ENCODE measurements at places on chromosomes 11 and 22.

- peak; percentile 45 for DNase-seq
These were observed 30.5 kb upstream of the GNB1L start for GRCh38 chr22:19884954-19885751.

DNA sequence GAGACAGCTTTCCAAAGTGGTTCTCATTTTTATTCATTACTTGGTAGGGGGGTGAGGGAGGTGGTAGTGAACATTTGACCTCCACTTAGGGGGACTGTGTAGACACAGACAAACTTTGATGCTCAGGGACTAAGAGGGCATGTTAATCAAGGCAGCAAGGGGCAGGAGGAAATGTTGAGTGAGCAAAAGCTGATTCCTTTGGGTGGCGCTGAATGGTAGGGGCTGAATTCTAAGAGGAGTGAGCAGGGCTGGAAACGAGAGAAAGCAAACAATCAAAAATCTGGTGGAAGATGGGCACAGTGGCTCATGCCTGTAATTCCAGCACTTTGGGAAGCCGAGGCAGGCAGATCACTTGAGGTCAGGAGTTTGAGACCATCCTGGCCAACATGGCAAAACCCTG is 164.8 kb upstream of the BDNF start:
- no peak for DNase-seq

GRCh38 chr11:14320020-14320419 is 39.0 kb downstream of the RRAS2 start:
- no peak for DNase-seq

- DNase-seq, result no peak
These were observed 132.1 kb upstream of the PAX6 start for GRCh38 chr11:31943056-31943780.

DNA sequence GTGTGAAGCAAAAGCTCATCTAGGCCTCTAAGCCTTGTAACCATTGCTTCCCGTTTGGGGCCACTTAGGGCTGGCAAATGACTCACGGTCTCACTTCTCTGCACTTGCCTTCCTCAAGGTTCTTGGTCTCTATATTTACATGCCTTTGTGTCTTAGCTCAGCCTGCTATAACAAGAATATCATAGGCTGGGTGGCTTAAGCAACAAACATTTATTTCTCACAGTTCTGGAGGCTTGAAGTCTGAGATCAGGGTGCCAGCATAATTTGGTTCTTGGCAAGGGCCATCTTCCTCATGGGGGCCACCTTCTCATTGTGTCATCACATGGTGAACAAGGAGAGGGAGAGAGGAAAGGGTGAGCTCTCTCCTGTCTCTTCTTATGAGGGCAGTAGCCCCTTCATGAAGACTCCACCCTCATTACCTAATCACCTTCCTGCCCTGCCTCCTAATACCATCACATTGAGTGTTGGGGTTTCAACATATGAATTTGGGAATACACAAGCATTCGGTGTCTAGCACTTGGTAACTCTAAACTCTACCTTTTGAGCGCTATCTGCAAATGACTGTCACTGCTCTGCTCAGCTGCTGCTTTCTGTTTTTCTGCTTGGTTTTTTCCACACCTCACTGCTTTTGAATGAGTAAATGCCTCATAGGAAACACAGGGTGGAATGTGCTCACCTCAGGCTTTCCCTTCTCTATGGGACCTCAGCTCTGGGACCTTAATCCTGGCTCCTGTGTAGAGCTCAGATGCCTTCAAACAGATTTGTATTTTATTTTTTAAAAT is 16.2 kb upstream of the ME3 start:
- no peak for DNase-seq

DNA sequence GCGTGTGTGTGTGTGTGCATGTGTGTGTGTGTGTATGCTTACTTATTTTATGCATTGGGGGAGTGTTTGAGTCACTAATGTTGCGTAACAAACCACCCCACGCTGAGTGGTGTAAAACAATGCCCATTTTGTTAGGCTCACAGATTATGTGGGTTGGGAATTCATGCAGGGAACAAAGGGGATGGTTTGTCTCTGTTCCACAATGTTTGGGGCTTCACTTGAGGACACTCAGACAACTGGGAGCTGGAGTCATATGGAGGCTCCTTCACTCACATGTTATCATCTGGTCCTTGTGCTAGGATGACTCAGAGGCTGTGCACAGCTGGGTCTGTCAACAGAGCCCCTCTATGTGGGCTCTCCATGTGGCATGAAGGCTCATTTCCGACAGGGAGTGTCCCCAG is 51.3 kb upstream of the LARGE1 start:
- no peak for DNase-seq

DNA sequence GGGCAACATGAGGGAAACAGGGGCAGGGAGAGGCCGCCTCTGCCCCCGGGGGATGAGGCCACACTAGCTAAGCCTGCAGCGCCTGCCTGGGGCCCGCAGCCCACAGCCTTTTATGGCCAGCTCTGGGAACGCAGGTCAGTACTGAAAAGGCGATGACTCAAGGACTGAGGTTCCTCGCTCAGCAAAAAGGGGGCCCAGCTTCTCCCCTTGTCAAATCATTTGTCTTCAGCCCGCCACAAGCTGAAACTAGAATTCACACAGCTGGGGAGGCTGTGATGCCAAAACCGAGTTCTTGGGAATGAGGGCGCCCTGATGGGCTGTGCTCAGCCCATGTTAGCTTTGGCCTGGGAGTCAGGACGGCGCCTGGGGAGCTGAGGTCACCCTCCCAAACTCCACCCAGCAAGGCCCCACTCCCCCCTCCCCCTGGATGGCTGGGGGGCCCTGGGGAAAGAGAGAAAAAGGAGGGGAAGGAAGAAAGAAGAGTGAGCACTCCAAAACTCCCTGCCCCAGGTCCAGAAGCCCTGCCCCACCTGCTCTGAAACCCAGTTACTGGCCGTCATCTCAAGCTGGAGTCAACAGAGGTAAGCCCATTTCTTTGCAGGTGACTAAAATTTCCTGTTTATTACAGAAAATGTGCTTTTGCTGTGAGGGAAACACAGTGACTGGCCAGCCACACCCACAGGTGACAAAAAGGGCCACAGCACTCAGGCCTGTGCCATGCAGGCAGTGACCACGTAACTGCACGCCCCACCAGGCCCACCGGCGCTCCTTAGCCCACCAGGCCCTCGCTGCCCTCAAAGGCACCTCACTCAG is 13.7 kb downstream of the EHD1 start:
- no peak for DNase-seq

- peak; percentile 37 for DNase-seq
These were observed at the start of gene TRIM22 for GRCh38 chr11:5689551-5689983. TSS of gene TRIM22 (plus strand) at chr11:5689790. CDS start at chr11:5696233, 6,443 bp downstream.

DNA sequence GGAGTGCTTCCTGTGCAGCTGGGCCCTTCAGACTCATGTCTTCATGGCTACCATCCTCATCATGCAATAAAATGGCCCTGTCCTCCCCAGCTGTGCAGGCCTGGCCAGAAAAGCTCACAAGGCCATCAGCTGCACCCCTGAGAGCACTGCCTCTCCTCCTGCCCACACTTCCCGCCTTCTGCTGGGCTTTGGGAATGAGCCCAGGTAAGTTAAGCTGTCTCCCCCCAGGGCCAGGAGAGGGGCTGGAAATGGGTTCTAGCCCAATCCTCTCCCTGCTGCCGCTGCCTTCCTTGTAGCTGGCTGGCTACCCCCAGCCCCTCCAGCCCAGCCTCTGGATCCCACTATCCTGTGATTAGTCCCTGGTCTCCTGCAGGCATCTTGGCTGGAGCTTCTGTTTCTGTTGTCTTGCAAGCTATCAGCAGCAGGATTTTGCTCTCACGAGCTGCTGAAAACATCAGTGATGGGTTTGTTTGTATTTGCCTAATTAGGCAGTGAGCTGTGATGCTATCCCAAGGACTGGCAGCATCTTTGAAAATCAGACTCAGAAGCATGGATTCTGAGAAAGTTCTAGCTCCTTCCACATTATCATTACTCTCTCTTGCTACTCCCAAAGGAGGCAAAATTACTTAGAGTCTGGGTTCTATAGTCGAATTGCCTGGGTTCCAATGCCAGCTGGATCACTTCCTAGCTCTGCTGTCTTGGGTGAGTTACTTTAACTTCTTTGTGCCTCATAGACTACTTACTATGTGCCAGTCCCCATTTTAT is 168.1 kb downstream of the ST3GAL4 start:
- DNase-seq, result no peak

DNA sequence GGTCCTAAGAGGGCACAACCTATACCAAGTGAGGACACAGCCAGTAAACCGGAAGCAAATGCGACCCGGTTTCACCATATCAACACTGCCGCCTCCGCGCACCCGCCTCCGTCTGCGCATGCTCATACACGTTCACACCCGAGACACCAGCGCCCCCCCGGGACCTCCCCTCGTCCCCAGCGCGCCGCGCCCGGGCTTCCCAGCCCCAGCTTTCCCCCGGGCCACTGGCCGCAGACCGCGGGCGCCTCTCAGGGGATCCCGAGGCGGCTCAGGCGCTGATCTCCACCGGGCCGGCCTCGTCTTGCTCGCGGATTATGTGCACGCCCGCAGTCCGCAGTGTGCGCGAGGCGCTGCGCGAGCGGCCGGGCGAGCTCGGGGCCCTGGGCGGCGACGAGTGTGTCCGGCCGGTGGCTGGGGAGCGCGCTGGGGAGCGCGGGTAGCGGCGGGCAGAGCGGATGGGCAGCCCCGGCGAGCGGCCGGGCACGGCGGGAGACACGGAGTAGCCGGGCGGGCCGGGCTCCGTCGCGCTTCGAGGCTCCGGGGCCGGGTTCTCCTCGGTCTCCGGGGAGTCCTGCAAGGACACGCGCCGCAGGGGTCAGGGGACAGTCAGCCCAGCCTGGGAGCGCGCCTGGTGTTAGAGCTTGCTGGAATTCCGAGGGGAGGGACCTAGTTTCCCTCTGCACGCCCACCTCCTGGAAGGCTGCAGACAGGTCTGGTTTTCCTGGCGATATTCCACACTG is 2.0 kb downstream of the HEPN1 start:
- peak; percentile 81 for DNase-seq

GRCh38 chr11:36713715-36714114 is 115.7 kb upstream of the RAG2 start:
- DNase-seq, result no peak

- peak; percentile 56 for DNase-seq
These were observed at the start of gene ADAMTS15 for GRCh38 chr11:130448416-130449309. TSS of gene ADAMTS15 (plus strand) at chr11:130448645. CDS start at chr11:130448974, 329 bp downstream.

DNA sequence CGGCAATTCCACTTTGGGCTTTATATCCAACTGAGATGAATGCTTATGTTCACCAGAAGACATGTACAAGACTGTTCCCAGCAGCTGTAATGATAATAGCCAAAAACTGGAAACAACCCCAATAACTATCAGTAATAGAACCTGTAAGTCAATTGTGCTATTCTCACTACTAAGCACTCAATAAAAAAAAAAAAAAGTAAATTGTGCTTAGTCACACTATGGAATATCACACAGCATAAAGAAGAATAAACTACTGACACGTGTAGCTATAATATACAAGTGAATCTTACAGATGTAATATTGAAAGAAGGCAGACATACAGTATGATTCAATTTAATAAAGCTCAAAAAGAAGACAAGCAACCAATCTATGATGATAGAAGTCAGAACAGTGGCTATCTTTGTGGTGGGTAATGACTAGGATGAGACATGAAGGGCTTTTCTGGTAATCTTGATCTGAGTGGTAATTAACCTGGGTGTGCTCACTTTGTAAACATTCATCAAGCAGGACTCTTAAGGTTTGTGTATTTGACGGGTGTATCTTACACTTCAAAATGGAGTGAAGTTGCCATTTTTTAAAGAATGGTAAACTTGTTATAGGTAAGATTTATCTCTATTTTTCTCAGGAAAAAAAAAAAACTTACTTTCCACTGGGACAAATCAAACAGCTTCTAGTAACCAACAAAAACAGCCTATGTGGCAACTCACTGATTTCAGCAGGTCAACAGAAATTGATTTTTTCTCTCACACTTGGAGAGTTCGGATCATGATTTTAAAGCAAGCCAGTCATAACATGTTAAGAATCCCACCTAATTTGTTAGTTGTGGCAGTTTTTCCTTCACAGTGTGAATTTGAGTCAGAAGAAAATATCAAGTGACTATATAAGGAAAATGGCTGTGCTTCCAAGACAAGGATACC is 84.2 kb downstream of the CCDC83 start:
- DNase-seq, result no peak

- DNase-seq, result no peak
These were observed 7.4 kb downstream of the B4GALNT4 start for GRCh38 chr11:376531-377173.

DNA sequence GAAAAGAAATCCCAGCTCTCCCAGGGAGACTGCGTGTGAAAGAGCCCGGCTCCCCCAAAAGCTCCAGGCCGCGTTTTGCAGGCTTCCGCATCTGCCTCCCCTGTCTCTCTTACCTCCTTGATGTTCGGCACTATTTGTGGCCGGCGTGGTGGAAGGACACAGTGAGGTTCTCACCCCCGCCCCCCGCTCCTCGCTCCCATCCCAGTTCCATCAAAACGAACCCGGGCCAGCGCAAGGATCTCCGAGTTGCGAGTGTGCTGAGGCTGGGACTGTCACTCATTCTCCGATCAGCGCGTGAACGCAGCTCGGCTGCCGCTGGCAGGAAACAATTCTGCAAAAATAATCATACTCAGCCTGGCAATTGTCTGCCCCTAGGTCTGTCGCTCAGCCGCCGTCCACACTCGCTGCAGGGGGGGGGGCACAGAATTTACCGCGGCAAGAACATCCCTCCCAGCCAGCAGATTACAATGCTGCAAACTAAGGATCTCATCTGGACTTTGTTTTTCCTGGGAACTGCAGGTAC is at the start of gene NCAM1:
NCAM1 (plus strand) TSS at position 275 of the 523 bp plus-strand sequence.
- DNase-seq, result peak; percentile 27

GRCh38 chr11:130720232-130721022 is 195.9 kb downstream of the SNX19 start:
- DNase-seq, result no peak

GRCh38 chr22:50705851-50706351 is 32.1 kb upstream of the ACR start:
- DNase-seq, result peak; percentile 51

- DNase-seq, result no peak
These were observed 9.7 kb downstream of the KIRREL3 start for GRCh38 chr11:126990716-126991480.

DNA sequence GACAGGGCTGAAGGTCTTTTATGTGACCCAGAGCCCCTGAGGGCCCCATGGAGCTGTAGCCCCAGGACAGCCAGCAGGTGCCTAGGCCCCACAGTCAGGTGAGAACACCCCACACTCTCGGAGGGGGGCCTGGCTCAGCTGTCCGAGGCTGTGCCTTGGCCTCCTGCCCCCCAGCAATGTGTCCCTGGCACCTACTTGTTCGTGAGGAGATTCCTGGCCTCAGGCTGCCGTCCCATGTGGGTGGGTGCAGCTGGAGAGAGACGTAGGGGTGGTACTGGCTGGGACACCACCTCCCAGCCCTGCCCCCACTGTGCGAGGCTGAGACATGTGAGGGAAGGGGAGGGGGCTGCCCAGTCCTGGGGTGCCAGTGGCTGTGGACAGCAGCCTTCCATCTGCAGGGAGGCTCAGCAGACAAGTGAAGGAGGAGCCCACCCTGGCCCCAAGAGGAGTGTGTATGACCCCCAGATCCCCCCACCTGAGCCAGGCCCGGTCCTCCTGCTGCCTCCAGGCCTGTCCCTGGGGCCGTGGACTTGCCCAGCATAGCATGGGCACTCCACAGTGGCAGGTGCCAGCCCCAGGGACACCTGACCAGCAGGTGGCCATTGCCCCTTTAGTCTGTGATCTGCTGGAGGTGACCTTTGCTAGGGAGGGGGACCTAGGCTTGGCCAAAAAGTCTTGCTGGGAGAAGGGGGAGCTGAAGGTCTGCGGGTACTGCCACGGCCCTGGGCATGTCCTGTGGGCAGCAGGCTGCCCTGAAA is 17.0 kb downstream of the IL17REL start:
- DNase-seq, result peak; percentile 51

GRCh38 chr11:116879800-116880625 is 42.6 kb upstream of the APOA1 start:
- no peak for DNase-seq

- DNase-seq, result no peak
These were observed 5.9 kb upstream of the PHF21A start for GRCh38 chr11:46127150-46127638.

GRCh38 chr11:125257751-125258150 is 93.2 kb downstream of the PKNOX2 start:
- no peak for DNase-seq
